Muscle of arm (tissue), 14 donors: ENCODE measurements at places on chromosomes 2 and 18. TPM values are rescaled to one million over a fixed set of nuclear protein-coding genes. Genes with fewer than 3 reads are reported as not detected.

DNA sequence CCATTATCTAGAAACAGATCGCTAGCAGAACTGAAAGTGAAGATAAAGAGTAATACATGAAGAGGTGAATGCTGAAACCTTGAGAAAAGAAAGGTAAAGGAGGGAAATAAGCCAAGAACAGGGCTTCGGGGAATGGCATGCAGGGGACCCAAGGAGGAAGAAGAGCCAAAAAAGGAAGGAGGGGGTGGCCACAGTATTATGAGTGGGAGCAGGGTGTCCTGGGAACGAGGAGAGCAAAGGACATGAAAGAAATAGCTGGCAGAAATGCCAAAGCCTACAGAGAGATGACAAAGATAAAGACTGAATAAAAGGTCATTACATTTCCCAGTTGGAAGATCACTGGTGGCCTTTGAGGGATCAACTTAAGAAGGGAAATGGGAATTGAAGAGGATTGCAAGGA, 82.9 kb downstream of the ACTR3 start:
- DNase-seq, result no peak

DNA sequence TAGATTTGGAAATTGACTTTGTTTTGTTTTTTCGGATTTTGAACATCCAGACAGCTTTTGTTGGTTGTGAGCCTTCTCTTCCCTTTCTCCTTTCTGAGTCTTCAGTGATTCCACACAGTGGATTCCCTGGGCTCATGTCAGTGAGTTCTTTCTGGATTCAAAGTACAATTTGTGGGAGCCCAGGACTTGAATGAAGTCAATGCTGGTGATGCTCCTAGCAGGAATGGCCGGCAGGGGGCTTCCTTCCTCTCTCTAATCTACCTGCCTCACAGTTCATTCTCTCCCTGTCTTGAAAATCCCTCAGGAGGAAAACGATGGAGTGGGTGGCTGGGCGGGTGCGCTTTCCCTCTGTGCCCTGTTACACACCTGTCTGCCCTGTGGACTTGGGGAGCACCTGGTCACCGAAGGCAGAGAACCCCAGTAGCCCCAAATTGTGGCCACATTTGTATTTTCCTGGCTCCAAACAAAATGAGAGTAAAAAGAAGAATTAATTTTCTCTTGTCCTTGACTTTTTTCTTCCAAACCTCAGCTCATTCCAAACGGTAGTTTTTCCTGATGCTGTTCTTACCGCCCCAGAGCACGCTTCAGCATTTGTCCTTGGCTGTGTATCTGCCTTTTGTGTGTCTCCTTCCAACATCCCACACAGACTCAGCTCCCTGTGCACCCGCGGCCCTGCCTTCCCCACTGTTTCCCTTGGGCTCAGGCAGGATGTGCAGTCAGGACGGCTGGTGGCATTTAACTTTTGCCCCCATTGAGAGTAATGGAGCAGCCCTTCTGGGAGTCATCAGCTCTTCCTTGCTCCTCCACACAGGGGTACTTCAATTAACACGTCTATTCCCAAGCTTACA, 86.6 kb downstream of the MARCO start:
- DNase-seq, result no peak

- DNase-seq, result no peak
Observed at GRCh38 chr2:233818639-233819621, 35.4 kb downstream of the HJURP start.

- DNase-seq, result no peak
Observed at GRCh38 chr2:199663157-199663556, 187.8 kb downstream of the FTCDNL1 start.

DNA sequence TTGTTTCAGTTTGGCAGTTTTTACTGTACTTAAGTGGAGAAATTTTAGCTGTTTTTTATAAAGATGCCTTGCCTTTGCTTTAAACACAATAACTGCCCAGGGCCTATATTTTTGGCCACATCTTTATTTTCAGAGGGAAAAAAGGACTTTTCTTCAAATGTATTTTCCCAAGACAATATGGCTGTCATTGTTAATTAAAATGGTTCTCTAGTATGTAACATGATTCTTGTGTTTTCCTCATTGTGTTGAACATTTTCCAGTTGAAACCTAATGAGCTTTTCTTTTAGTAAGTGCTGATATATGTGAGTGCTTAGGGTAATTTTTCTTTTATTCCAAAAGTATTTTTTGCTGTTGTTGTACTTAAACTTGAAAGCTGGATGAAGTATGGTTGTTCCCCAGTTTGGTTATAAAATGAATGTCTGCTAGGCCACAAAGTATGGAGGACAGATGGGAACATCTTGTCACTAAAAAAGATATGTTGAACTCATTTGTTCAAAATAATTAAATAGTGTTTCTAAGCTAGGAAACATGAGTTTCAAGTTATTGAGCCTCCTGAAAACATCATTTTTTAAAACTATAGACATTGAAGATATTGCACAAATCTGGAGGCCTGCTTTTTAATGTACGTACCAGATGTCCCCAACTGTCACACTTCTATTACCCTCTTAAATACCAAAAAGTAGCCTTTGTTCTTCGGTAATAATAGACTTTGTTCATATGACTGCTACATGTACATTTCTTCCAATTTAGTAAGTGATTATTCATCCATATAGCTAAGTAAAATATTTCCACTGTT, 147.5 kb upstream of the DAPL1 start:
- DNase-seq, result no peak

The POTEJ gene
- 8.1 TPM for polyA plus RNA-seq

The KLHL41 gene
- 1,120 TPM for polyA plus RNA-seq

The VAMP8 gene
- 34.0 TPM for polyA plus RNA-seq

- no peak for DNase-seq
Observed at GRCh38 chr2:112314856-112315255, 39.5 kb downstream of the ZC3H6 start.

The ARHGAP15 gene
- 9.5 TPM for polyA plus RNA-seq

DNA sequence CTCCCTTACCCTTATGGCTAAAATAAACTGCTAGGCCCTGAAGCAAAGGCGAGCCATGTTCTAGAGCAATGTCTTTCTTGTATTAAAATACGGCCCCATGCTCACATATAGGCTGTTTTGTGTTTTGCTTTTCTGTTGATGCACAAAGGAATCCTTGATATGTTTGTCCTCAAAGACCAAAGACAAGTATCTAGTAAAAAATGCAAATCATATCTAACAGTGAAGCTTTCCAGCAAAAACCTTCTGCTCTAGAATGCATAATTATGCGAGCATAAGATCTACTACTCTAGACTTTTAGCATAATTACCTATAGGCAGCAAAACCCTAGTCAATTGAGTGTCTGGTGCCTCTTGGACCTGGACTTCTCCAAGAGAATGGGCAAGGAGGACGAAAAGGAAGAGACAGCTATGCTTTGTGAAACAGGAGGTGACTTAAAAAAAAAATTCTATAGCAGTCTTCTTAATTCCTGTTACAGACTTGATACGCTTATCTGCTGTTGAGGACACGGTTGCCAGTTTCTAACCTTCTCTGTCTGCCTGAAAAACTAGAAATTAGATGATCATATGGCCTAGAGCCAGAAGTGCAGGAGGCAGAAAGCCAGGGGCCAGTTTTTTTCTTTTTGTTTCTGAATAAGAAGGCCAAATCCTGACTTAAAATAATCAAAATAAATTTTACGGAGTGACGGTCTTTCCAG, 1.5 kb upstream of the AMMECR1L start:
- peak; percentile 4 for DNase-seq

- DNase-seq, result no peak
Observed at GRCh38 chr2:20618468-20618885, 32.4 kb downstream of the HS1BP3 start.
